Effector memory CD4-positive, alpha-beta T cell (primary cell): ENCODE measurements at places on chromosomes 1 and 21.

GRCh38 chr1:224676551-224676950, 60.4 kb downstream of the CNIH3 start:
- DNase-seq: no peak

- DNase-seq: no peak
Measured at GRCh38 chr1:42541104-42541503, 78.0 kb downstream of the CCDC30 start.

- no peak for DNase-seq
Measured at GRCh38 chr1:58699011-58699762, 675 bp downstream of the MYSM1 start.

GRCh38 chr1:225794954-225795353, 15.0 kb upstream of the EPHX1 start:
- no peak for DNase-seq

GRCh38 chr1:26153966-26154532, 4.8 kb upstream of the FAM110D start:
- DNase-seq: no peak

GRCh38 chr1:34983700-34984355, 1.3 kb downstream of the TMEM35B start:
- no peak for DNase-seq

DNA sequence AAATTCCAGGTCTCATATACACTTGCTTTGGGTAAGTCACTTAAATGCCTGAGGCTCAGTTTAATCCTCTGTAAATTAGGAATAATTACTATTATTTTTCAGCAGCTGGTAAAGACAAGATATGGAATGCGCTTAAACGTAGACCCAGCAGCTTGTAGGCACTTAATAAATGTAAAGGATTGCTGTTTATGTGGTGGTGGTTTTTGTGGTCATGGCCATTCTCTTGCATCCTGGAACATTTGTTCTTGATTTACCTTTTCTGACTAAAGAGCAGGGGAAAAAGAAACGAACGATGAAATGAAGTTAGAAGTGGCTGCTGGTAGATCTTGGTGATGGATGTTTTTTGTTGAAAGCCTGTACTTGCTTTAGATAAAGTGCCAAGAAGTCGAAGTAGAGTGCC, 195.0 kb upstream of the FOXD3 start:
- no peak for DNase-seq
